ENCODE measurements at places on chromosomes 4 and X.

DNA sequence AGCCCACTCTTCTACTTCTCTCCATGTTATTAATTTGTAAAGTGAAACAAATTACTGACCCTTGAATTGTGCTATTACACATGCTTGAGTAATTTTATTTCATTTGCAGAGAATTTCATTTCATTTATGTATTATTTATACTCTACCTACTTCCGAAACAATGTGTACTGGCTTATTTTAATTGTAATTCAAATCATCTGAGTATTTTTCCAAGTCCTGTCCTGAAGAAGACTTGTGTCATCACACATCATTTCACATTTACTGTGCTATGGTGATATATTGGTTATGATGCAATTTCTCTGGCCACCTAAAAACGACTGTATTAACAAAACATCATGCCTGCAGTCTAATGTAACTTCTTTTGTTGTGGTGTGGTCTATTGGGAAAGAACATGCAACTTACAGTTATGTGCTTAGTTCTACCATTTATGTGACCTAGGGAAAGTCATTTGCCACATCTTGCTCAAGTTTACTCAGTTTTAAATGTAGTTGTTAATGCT lies 384.5 kb downstream of the RPA4 start:
- DNase-seq: no peak

DNA sequence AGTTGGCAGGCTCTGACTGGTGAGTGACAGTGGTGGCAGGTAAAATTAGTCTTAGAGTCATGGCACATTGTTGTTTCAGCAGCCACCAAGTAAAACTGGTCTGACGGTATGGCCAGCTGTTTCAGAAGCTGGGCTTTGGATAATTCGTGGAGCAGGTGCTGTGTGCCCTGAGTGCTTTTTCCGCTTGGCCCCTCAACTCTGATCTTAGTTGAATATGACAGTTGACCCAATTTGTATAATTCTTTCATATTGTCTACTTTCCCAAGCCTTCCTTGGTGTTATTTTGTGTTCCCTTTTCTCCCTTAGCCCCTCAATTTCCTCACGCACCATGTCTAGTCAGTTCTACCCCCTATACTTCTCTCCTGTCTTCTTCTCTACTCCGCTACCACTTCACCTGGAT lies 32.0 kb downstream of the CDS1 start:
- DNase-seq: no peak

DNA sequence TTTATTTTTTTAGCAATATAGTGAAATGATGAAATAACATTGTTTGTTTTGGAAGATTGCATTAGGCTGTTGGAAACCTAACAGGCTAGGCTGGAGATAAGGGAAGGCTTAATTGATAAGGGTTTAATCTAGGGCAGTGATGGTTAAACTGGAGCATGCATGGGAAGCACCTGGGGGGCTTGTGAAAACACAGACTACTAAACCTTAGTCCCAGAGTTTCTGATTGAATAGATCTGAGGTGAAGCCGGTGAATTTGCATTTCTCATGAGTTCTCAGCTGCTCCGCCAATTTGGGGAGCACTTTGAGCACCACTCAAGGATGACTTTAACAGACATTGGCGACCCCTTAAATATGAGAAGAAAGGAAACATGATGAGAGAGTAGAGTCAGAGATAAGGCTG lies 11.5 kb downstream of the STK26 start:
- no peak for DNase-seq

- DNase-seq: no peak
Measured at GRCh38 chr4:78788007-78788889, 12.1 kb downstream of the BMP2K start.

GRCh38 chr4:124417371-124417770 lies 295.2 kb downstream of the ANKRD50 start:
- no peak for DNase-seq

- no peak for DNase-seq
Measured at GRCh38 chr4:2944091-2944482, 19.1 kb downstream of the NOP14 start.

DNA sequence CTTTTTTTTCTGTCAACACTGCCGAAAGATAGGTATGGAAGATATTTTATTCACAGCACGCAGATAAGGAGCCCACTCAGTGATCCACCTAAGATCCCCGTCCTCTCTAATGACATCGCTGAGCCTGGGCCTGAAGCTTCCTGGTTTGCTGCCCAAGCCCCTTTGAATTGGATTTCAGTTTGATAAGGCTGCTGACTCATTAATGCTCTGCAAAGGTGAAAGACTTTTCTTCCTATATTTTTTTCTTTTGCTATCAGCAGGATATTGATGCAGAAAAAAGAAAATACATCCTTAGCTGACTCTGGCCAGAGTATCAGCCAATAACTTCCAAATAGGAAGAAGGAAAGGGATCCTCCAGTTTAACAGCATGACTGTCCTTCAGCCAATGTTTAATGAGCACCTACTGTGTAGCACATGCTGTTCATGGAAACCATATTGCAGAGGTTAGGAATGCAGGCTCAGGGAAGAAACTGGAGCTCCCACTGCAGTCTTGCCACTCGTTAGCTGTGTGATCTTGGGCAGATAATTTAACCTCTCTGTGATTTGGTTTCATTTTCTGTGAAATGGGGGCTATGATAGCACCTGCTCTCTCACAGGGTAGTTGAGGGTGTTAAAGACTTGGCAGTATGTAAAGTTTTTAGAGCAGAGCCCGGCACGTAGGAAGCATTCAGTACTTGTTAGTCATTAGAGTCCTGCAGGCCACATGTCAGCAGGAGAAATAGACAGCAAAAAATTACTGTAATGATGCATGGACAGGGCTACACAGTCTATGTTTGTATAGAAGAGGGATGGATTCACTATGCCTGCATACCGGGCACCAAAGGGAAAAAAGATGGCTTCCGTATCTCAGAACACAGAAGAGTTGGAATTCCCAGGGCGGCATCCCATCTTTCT lies 39.3 kb downstream of the EVC start:
- no peak for DNase-seq

GRCh38 chrX:136390921-136391320 lies 90.2 kb downstream of the ADGRG4 start:
- no peak for DNase-seq

GRCh38 chr4:148847544-148848255 lies 405.5 kb upstream of the NR3C2 start:
- DNase-seq: no peak

DNA sequence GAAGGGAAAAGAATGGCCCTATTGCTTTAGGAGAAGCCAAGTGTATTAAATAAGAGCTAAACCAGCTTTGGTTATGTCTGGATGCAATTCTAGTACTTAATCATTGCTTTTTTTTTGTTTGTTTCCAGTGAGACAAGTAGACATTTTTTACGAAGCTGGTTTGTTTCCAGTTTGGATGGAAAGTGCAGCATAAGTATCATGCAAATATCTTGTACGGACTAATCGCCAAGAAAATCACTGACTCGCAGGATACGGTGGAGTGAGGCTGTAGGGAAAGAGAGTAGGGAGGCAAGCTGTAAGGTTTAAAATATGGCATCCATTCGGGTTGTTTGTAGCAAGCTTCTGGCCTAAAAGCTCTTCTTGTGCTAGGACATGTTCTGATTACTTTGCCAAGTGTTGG lies 64.8 kb downstream of the HPGD start:
- DNase-seq: no peak

DNA sequence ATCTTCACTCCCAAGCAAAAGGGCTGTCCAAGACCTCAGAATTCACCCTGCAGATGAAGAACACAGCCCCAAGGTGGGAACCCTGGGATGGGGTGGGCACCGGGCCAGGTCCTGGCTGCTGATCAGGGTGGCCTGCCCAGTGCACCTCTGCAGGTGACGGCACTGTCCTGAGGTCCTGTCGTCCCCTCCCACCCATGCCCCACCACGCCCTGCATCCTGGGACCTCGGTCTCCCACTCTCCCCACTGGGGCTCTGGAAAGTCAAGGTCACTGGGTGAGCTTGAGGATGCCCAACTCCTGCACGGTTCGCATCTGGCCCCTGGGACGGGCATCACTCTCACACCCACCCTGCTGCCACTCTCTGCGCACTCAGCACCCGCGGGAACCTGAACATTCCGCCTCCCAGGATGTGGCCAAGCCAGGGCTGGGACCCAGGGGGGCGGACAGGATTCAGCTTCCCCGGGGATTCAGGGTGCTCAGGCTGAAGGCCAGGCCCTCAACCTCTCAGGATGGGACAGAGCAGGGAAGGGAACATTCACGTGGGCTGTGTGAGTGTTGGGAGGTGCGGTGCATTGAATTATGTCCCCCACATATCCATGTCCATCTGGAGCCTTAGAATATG lies 115.9 kb downstream of the CPZ start:
- DNase-seq: no peak

DNA sequence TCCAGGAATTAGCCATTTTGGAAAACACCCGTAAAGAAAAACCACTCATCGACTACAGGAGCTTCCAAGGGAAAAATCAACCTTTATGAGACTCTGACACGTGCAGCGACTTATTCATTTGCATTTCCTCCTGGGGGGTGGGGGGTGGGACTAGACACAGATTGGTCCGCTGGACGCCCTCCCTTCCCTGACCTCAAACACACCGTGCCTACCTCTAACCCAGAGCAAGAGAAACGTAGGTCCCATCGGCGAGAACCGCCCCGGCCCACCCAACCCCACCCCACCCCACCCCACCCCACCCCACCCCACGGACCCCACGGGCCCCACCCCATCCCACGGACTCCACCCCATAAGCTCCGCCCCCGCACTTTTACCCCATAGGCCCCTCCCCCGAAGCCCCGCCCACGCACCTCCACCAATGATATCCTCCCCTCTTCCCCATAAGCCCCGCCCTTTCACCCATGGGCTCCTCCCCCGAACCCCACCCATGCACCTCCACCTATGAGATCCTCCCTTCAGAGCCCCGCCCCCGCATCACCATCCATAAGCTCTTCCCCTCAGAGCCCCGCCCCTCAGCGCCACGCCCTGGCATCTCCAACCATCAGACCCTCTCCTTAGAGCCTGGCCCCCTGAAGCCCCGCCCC lies 1.1 kb downstream of the GTPBP6 start:
- DNase-seq: no peak

DNA sequence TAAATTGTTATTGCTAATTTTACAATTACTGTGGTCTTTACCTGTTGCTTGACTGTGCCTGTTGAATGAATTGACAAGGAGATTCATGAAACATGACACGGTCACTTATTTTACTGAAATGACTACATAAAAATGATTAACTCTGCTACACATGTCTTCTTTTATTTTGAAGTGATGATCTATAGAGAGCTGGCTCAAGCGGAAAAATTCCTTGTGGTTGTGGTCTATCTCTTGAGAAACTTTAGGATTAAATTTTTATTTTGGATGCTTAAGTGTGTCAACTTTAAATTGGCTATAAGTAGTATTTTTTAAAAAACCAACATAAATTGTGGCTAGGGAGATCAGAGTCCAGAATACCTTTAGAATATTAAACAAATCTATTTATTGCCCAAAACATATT lies 131.8 kb upstream of the PITX2 start:
- no peak for DNase-seq

GRCh38 chr4:110245577-110245976 lies 47.2 kb upstream of the ELOVL6 start:
- DNase-seq: no peak

DNA sequence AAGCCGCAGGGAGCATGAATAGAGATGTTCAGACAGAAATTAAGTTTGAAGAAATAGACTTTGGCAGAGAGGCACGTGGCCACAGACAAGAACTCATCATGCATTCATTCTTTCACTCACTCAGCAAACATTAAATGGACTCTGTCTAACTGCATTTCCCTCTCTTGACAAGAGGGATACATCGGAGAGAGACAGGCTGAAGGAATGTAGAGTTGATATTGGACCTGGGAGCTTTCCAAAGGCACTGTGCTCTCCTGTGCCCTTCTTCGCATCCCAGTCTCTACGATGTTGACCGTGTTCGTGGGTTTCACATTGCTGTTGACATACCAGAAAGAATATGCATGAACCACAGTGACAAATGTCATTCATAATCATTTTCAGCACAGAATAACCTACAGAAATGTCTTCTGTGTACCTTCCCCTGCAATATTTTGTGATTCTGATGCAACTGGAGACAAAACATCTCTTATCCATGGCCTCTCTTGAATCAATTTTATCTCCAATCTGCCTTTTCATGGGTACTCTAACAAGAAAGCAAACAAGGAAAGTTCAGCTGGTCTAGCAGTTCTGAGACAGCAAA lies 34.7 kb upstream of the CD99 start:
- no peak for DNase-seq

- DNase-seq: no peak
Measured at GRCh38 chr4:82043081-82043808, 330.5 kb downstream of the HNRNPD start.

GRCh38 chr4:121200795-121201472 lies 36.8 kb upstream of the TNIP3 start:
- DNase-seq: no peak

DNA sequence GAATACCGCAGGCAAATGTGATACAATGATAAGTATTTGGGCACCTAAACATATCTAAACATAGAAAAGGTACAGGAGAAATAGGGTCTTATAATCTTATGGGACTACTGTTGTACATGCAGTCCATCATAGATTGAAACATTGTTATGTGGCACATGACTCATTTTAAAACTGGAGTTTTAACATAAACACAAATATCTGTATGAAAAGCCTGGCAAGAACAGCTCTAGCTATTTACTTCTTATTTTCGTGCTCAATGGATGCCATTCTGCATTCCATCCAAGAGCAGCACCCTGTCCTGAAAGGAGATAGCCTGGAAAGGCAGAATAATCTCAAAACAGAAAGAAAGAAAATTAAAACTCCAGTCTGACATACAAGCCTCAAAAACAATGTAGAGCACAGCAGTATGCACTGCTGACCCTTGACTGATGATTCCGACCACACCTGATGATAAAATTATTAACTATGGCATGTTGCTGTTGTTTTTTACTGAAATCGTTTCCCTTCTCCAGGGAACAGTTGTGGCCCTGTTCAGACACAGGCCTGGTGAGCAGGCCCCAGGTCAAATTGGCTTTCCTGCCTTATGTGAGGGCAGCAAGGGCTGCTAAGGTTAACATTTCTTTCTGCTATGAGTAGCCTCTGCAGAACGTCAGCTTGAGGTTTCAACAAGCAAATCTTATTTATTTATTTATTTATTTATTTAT lies 152.7 kb downstream of the APBB2 start:
- no peak for DNase-seq

GRCh38 chr4:8185930-8186329 lies 13.2 kb upstream of the SH3TC1 start:
- no peak for DNase-seq

DNA sequence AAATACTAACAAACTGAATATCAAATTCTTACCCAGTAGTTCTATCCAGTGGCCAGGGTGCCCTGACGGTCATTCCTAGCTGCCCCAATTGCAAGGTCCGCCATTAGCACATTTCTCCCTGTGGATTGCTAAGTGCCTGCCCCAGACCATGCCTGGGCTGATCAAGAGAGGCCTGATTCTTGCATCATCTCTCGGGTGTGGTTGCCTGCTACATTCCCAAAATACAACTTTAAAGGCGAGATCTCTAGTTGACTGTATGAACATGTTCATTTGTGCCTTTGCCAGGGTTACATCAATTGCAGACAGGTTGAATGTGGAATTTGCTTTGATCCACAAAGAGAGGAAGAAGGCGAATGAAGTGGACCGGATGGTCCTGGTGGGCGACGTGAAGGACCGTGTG lies 28.0 kb downstream of the PRPS2 start:
- no peak for DNase-seq
